SW480 (cell line): ENCODE measurements at places on chromosomes 3 and 15.

DNA sequence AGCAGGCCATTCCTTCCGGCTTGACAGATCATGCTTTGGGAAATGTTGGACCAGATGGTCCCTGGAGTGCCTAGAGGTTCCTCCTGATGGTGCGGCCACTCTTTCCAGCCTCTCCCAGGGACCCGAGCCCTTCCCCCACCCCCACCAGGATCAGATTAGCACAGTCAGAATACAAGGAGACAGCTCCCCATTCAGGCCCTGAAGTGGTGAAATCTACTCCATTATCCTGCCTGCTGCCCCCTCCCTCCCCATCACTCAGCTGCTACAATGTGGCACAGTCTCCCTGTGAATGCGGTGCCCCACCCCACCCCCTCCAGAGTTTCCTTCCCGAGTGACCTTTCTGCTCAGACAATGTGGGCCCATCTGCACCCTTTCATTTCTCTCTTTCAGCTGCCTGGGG lies 29.4 kb downstream of the RNU5B-1 start:
- no peak for DNase-seq

GRCh38 chr3:66450390-66451022 lies 50.3 kb downstream of the LRIG1 start:
- DNase-seq: no peak

GRCh38 chr15:99445272-99445850 lies 120.4 kb upstream of the MEF2A start:
- DNase-seq: no peak

DNA sequence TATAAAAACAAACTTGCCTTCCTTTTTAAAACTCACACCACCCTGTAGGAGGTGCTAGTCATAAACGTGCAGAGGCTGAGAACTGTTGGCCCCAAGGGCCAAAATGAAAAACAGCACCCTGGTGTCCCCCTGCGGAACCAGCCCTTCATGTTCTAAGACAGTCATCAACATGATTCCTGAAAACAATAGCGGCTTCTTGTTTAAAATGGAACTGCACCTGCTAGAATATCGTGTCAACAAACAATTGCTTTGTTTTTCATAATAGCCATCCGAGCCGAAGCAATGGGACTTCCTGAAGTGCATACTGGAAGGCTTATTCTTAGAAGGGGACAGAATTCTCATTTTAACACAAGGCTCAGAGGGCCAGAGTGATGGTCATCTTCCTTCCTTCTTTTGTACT lies 43.7 kb downstream of the MECOM start:
- no peak for DNase-seq

DNA sequence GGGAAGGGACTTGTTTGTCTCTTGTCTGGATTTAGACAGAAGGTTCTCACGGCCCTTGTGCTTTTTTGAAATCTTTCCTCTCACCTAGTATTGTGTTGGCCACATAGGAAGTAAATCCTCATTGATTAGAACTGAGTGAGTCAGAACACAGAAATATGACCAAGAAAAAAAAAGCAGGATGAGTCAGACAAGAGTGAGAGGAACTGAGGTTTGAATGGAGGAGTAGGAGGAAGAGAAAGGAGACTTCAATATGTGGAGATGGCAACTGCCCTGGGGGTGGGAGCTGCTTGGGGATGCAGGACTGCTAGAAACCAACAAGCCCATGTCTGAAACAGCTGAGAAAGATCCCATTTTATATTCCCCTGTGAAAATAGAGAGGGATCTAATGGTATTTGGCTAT lies 194.1 kb upstream of the ZBTB20 start:
- peak; percentile 56 for DNase-seq

GRCh38 chr3:65914032-65914739 lies 124.5 kb downstream of the MAGI1 start:
- no peak for DNase-seq

DNA sequence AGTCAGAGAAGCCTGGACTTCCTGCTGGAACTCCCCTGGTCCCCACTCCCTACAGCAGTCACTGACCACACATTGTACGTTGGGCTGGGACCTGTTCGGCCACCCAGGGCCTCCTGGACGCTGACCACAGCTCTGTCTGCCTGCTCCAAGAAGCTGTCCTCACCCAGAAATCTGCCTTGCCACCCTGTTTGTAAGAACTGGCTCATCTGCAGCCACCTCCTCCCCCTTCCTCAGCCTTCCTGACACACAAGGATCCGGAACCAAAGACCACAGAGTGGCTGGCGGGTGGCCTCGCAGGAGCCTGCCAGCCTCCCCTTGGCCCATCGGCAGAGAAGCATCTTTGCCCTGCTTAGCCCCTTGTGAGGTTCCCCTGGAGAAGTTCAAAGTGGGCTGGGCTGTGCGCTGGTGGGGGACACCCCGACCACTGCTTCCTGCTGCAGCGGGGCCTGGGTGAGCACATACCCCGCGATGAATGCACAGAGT lies 91.9 kb downstream of the PCSK6 start:
- no peak for DNase-seq

GRCh38 chr3:42499478-42499871 lies 3.0 kb upstream of the VIPR1 start:
- no peak for DNase-seq

- peak; percentile 60 for DNase-seq
Measured at GRCh38 chr15:69104050-69104750, 56.2 kb upstream of the GLCE start.

DNA sequence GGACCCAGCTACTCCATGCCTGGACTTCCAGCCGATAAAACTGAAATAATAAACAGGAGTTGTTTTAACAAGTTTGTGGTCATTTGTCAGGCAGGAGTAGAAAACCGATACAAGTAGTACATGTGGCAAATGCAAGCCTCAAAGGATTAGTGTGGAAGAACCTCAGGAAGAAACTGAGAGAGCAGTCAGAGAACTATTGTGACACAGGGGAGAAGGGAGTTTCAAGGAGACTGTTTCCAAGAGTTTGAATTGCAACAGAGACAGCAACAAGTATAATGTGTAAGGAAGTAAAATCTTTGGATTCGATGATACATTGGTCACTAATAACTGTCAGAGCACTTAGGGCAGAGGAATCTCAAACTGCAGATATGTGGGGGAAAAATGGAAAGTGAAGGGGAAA lies 450.6 kb upstream of the ARHGEF26 start:
- DNase-seq: no peak

DNA sequence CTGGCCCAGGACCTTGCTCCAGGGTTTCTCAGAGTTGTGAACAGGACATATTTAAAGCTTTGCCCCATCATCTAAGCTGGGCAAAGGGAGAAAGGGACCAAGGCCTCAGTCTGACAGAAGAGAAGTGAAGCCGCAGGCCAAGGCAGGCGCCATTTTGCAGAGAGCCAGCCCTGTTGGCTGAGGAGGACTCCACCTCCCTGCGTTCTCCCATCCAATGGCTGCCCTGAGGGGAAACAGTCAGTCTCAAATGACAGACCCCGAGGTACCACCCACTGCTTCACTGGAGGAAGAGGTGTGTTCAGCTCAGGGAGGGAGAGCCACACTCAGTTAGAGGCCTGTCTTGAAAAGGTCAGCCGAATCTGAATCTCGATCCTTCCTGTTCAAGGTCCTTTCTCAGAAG lies 86.1 kb downstream of the ADAMTS17 start:
- no peak for DNase-seq

GRCh38 chr15:74318376-74319137 lies 48.9 kb downstream of the CYP11A1 start:
- peak; percentile 49 for DNase-seq

DNA sequence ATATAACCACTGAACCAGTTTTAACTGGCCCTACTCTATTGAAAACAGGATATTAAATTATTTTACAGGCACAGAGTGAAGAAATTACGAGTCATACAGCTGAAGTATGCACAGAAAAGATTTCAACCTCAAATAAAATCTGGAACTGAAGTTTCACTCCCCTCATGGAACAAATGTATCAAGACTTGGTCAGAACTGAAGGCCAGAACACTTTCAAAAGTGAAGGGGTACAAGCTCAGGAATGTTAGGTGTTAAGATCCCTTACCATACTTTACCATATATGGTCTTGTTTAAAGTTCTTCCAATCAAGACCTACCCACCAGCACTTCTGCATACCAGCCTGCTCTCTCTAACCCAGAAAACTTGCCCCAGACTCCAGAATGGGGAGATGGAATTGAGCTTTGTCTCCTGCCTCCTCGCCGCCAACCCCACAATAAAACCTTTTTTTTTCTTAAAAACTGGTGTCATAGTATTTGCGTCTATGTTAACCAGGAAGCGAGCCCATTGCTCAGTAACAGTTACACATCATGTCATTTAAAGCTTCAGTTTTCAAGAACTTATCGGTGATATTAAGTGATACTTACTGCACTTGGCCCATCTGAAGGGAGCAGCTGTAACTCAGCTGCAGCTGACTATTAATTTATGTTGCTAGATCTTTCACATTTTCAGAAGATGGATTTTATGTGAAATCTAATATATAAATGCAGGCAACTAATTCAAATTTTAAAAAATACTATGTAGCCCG lies 59.9 kb downstream of the OXSM start:
- DNase-seq: no peak

GRCh38 chr3:63706321-63707085 lies 54.0 kb downstream of the SNTN start:
- DNase-seq: no peak

GRCh38 chr3:168870892-168871291 lies 775.2 kb upstream of the GOLIM4 start:
- no peak for DNase-seq

DNA sequence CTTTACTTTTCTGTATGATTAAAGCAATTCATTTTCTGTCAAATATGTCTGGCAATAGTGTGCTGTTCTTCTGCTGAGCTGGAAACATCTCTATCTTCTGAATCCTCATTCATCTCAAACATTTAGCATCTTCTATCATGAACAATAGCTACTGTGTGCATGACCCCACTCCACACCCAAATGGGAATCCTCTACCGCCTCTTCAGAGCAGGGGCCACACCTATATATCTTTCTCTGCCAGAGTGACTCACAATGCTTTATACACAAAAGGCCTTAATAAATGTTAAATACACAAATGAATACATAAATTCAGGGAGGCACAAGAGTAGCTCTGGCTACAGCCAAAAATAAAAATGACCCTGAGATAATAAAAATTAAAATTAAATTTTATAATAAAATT lies 8.0 kb downstream of the ALDH1A2 start:
- DNase-seq: peak; percentile 80

DNA sequence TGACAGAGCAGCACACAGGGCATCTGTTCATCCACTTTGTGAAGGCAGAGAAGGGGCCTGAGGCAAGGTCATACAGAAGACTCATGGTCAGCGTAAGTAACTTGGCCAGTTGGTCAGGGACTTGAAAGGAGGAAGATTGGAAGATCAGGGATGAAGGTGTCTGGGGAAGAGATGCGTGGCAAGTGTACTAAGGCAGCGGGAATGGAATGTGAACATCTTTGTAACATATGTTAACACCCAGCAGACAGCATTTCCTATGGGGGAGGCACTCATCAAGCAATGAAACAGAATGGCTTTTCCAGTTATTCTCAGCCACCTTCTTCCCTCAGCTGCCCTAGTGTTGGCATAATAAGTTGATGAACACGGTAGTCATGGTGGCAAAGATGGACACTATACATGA lies 7.8 kb upstream of the RFC4 start:
- DNase-seq: no peak

DNA sequence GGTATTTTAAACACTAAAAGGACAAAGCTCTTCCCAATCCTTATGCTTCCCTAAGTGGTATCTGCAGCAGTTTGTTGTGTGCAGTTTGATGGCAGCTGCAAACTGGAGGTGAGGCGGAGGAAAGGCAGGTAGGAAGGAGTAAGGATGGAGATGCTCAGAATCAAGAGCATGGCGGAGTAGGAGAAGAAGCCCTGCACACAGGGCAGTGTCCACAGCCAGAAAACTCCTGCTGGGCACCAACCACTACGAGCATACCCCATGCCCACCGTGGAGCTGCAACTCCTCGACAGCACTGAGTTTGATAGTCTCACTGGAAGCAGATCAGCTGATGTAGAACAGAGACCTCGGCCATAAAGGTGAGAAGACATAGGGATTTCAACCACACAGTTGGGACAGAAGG lies 30.3 kb upstream of the ESYT3 start:
- DNase-seq: no peak

- no peak for DNase-seq
Measured at GRCh38 chr3:112360561-112360960, 27.6 kb downstream of the CD200 start.

DNA sequence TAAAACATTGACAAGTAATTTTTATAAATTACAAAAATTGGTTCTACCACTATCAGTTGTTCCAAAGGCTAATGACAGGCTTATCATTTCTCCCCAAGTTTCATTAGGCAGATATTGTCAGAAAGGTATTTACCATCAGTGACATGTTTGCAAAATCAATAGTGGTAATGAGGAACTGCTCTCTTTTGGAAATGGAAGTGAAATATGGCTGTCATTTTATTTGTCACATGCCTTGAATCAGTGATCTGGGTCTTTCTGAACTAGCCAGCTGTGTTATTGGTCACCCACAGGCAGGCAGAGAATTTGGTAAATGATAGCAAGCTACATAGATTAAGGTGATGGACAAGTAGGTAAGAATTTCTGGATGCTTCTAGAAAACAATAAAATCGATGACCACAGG lies 268.0 kb upstream of the ARHGEF26 start:
- DNase-seq: no peak

DNA sequence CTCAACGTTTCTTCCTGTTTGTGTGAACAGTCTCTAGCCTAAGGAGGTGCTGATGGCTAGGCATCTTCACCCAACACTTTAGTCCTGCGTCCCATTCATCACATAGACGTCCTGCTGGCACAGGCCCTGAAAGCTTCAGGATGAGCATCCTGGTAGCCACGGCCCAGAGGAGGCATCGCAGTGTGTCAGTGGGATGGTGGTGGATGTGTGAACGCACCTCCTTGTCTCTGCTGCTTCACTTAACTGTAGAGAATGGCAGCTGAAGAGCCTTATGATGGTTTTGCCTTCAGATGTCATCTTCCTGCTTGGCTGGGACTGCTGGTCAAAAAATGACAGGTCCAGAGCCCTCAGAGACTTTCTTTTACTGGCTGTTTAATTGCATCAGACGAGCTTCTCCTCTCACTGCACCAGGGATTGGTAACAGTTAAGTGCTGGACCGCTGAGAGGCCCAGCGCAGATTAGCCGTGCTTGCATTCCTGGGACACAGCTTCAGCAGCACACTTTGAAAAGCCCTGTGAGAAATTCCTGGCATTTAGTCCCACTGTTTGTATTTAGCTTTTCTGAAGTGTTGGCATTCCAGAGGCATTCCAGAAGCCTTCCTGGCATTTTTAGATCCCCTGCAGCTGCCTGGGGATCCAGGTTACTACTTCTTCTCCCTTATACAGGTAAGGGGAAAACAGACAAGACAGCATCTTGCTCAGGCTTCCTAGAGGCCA lies 132.4 kb upstream of the PLXNA1 start:
- DNase-seq: peak; percentile 69

- DNase-seq: peak; percentile 76
Measured at GRCh38 chr3:31704591-31705179, 172.0 kb downstream of the STT3B start.

DNA sequence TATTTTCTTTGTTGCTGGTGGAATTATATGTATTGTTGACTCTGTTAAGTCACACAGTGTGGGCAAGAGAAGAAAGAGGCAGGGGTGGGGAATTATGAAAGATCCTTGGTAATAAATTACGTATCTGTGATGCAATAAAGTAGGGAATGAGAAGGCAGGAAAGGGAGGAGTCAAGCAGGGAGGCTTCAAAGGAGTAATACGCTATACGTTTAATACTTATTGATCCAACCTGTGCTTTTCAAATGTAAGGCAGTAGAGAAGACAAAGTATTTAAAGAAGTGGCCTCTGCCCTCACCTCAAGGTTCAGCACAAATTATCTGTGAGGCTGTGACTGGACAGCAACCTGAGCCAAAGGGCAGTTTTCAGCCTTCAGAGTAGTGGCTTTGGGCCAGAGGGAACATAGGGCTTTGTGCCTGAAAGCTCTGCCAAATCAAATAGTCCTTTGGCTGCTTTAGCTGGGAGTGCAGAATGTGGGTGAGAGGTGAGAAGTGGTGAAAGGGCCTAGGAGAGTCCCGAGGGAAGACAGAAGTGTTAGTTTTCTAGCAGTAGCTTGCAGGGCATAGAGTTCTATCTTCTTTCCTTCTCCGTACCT lies 1.2 kb upstream of the PLIN1 start:
- DNase-seq: no peak
